ENCODE measurements at places on chromosomes 5 and 9.

- DNase-seq: no peak
Measured at GRCh38 chr5:146890731-146891440, 12.3 kb upstream of the PPP2R2B start.

- no peak for DNase-seq
Measured at GRCh38 chr9:11708899-11709298, 984.3 kb upstream of the TYRP1 start.

DNA sequence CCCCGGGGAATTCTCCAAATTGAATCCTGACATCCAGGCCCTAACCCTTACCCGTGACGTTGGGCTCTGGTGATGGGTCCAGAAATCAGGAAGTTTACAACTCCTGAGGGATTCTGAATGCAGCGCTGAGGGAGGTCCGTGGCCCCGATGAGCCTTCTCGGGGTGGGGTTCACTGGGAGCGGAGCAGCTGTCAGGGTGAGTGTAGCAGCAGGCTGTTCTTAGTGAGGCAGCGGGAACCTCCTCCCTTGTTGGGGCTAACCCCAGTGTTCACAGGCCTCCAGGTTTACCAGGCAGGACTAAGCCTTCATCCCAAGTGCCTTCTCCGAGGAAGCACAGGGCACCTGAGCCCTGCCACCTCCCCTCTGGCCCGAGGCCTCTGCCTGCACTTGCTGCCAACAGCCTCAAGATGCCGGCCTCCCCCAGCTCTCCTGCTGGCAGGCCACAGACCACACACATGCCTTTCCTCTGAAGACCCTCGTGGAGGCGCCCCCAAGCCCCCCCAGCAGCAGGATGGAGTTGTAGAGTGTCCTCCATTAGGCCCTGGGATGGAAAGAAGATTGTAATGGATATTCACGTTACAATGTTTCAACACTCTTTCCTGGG lies 7.3 kb upstream of the ADAMTS16 start:
- DNase-seq: no peak

DNA sequence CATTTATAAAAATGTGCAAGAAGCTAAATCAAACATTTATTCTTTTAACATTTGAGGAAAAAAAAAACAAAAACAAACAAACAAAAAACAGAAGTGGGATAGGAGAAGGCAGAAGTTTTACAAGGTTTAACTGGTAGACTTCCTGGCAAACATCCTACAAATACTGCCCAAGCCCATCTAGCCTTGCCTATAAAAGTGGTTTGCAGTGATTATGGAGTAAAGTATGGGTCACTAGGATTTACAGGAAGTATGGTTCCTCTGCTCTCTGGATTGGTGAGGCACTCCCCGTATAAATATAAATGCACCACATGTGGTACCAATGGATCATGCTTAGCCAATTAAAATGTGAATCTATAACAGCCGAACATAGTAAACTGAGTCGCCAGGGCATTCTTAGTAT lies 291.9 kb downstream of the EDIL3 start:
- no peak for DNase-seq

DNA sequence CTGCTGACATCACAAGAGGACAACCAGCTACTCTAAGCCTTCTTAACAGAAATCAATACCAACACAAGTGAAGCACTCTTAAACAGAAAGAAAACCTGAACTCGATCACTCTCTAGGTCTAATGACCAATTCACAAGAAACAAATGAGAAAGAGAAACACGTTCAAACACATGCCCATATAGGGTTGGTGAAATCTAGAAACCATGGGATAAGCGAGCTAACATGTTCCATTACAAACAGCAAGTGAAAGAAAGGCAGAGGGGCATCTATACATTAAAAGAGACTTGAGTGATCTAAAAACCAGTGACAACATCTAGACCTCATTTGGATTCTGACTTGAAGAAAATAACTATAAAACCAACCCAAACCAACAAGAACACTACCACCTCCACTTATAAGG lies 74.9 kb upstream of the RETREG1 start:
- DNase-seq: no peak

DNA sequence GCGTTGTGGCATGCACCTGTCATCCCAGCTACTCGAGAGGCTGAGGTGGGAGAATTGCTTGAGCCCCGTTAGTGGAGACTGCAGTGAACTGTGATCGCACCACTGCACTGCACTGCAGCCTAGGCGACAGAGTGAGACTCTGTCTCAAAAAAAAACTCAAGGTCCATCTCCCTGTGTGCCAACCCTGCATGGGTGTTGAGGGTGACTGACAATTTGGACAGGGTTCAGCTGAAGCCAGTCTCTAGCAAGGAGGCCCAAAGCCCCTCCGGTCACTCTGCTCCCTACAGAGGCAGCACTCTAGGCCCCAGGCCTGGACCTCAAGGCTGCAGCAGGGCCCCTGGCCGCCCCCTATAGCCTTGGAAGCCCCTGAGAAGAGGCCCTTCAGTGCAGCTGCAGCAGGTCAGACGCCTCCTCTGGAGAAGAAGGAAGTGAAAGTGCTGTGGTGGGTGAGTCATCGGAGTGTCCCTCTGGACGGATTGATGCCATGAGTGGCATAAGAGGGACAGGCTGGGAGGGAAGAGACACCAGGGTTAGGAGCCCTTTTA lies 39.2 kb upstream of the NEK6 start:
- DNase-seq: no peak

DNA sequence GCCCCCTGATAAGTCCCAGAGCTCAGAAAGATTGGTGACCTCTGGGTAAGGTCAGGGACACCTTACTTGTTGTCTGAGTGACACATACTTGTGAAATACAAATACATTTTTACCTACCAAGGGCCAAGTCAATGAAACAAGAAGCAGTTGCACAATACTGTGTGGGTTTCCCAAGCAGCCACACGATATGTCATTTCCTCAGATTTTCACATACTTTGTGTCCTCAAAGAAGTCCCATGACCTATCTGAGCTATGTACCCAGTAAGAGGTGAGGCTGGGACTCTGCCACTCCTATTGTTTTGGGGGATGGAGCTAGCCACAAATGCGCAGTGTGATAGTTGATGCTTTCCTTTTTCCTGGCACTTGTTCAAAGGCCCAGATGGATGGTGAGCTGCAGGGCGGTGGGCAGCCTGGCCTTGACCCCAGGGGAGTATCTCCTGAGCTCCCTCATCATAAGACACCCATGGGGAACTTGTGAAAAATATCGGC lies 4.8 kb upstream of the SLC25A51 start:
- no peak for DNase-seq

All from cortex of kidney (tissue), 1 donor.